T1000 (cell line): ENCODE measurements at places on chromosomes 12 and 14.

DNA sequence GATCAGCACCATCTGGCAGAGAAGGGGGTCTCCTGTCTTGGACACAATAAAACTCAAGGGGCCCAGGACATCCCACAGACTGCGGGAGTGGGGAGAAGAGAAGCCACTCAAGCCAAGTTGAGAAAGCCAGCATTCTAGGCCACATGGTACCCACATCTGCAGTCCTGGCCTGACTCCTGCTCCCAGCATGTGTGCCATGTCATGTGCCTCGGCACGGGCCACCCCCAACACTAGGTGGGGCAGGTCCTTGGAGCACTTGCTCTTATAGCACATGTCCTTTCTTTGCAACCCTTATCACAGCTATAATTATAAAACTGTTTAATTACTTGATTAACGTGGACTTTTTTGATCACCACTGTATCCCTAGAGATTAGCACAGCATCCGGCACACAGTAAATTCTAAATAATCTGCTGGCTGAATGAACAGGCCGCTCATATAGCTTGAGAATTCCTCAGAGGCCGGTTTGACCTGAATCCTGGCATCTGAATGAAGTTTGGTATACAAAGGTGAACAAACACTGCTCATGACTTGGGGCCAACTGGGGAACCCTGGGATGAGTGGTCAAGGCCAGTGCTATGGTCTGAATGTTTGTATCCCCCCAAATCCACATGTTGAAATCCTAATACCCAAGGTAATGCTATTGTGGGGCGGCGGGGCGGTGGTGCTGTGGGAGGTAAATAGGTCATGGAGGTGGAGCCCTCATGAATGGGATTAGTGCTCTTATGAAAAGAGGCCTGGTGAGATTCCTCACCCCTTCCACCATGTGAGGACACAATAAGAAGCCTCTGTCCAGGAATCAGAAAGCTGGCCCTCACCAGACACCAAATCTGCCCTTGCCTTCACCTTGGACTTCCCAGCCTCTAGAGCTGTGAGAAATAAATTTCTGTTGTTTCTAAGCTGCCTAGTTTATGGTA lies 6.6 kb downstream of the NCKAP5L start:
- no peak for DNase-seq

DNA sequence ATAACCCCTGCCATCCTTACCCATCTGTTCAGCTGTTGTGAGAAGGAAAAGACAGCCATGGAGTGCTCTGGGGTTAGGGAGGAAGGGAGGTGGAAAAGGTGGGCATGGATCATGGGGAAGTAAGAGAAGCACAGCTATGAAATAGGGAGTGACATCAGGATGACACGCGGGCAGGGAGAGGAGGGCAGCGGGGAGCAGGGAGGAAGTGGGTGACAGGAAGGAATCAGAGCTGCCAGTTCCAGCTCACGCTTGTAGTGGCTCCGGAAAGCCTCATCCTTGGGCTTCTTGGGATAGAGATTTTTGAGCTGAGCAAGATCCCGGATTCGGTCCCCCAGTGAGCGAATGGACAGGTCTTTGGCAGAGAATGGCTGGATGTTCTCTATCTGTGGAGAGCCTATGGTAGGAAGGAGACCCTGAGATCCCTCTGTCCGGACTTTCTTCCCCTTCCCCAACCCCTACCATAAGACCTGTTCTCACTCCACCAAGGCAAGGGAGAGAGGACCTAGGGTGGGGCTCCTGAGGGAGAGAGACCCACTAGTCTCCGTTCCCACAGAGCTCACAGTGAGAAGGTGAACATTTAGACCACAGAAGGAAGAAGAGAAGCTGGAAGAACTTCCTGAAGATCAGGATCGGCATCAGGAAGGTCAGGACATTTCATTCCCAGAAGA lies 10.3 kb downstream of the NAB2 start:
- DNase-seq = no peak

DNA sequence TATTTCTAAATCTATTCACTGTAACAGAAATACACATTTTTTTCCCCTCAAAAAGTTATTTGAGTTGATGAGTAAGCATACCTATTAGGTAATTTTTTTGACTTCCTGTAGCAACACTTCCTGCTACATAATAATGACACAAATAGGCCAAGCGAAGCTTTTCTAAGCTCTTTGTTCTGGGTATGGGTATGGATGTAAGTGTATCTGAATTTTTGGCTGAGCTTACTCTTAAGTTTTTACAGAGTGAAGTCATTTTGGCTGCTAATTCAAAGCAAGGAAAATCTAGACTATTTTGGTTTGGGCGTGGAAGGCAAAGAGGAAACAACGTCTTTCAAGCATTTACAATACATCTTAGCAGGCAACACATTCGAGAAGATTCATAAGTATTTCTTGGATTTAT lies 1206.0 kb upstream of the FLRT2 start:
- no peak for DNase-seq

GRCh38 chr14:24270537-24271133 lies 762 bp downstream of the RABGGTA start:
- DNase-seq = no peak

DNA sequence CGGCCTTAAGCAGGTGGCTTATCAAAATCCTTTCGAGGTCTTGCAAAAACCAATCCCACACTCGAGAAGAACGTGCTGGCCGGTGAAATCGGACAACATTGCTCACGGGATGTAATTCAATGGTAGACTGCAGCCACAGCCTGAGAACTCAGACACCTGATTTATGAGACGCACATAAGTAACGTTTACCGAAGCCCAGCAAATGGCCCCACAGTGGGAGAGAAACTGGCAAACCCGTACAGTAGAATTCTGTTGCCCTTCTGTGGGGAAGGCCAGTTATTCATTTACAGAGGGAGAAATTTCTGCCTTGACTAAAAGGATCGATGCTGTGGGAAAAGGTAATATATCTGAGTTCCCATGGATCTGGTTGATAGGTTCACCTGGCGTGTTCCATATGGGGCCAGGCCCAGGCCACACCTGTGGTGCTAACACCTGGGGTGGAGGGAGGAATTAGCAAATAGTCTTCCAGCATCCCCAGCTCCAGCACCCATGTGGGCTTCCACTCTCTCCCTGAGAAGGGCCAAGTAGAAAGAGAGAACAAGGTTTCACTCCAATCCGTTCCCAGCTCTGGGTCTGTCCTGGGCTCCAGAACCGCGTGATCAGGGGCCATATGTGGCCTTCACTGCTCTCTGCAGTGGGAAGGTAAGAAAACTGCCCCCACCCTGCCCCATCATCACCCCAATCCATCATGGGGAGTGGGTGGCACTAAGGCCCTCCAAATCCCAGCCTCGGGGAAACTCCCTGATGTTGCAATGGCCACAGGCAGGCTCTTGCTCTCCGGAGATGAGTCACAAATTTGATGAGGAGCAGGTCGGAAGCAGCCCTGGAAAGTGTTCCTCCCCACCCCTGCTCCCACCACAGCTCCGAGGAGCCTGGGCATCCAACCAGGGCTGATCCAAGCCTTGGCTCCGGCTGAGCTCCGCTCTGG lies 12.7 kb downstream of the BDKRB1 start:
- peak; percentile 76 for DNase-seq

- no peak for DNase-seq
These were observed 24.2 kb downstream of the PARPBP start for GRCh38 chr12:102144221-102144620.

GRCh38 chr12:102957339-102958050 lies at the start of gene ASCL1:
TSS of gene ASCL1 (plus strand) at chr12:102957674. CDS start at chr12:102958245, 571 bp downstream.
- DNase-seq = no peak

DNA sequence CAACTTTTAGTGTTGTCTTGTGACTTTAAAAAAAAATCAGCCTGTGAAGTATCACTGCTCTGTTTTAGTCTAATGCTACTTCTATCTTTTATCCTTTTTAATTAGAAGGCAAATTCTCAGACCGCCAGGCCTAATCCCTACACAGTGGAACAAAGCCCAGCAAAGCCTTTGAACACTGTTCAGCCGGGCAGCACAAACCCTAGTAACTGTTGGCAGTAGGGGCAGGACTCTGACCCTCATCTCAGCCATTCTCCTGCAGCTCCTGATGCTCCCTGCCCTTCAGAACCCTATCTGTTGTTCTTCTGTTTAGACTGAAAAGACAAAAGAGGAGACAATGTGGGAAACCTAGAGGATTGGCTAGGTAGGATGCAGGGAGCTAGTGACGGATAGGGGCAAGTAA lies 78.0 kb upstream of the OTX2 start:
- DNase-seq = no peak

GRCh38 chr12:123384318-123384993 lies 524 bp downstream of the KMT5A start:
- no peak for DNase-seq

DNA sequence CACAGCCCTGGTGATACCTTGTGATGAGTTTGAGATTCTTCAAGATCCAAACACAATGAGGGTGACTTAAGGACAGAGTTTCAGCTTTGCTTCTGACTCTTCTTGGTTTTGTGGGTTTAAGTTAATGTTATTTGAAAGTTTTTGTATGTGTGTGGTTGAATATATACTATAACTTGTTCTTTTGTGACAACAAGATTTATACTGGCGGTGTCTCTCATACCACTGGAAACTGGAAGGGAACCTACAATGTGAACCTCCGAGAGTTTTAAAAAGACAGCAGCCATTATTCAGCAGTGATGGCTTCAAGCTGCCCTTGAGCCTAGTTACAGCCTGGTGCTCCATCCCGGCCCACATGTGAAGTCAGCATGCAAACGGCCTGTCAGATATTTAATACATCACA lies 87.9 kb upstream of the IGF1 start:
- DNase-seq = no peak

- DNase-seq = no peak
These were observed 23.7 kb downstream of the MFAP5 start for GRCh38 chr12:8638951-8639350.

DNA sequence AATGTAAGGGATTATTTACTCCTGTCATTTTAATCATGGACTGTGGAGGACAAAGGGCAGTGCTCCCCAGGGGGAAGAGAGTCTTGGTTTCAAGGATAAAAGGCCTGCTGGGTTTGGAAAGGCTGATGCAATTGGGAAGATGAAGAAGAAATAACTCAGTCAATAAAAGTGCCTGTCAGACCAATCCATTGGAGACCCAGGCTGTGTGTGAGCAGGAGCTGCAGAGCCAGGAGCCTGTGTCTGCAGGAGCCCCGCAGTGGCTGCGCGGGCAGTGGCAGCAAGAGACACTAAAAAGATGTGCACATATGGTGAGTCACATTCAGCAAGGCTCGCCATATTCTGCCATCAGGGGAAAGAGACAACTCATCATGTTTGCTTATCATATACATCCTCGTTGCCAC lies 90.4 kb downstream of the CRACR2A start:
- DNase-seq = no peak

DNA sequence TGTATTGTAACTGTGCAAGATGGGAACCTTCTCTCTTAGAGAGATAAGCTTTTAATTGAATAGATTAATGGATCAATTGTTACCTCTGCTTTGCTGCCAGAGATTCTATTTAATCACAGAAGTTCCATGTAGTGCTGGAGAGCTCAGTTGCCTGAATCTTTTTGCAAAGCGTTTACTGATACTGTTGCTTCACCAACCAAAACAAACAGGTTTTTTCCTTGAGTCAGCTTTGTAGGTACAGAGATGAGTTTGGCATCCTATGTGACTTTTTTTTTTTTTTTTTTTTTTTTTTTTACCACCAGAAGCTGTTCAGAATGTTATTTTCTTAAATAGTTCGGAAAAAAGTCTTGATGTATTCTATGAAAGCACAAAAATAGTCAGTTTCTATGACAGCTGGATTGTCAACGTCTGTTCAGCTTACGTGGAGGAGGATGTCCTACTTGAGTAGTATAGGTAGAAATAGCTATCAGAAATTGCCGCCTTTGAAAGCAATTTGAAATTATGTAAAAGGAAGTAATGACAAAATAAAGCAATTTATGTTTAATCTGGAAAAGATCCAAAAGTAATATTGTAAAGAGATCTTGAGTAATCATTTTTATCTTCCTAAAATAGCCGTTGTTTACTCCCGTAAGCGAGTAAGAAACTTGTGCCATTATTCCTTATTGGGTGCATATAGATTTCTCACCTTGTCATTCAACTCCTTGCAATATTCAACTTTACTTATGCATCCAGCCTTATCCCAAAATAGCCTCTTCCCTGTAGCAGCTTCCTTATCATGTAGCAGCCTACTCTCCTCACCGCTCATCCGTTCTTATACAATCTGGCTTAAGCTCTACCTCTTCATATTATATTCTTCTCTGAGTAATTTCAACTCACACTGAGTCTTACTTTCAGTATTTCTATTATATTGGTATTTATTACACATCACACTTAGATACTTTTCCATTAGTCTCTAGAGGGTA lies 5.2 kb downstream of the LRRK2 start:
- DNase-seq = no peak

GRCh38 chr12:64036414-64036813 lies 185.7 kb downstream of the KICS2 start:
- DNase-seq = no peak

GRCh38 chr14:45727133-45727532 lies 474.1 kb upstream of the MIS18BP1 start:
- DNase-seq = no peak

- peak; percentile 17 for DNase-seq
These were observed 2.7 kb upstream of the INHBE start for GRCh38 chr12:57452181-57452936.

DNA sequence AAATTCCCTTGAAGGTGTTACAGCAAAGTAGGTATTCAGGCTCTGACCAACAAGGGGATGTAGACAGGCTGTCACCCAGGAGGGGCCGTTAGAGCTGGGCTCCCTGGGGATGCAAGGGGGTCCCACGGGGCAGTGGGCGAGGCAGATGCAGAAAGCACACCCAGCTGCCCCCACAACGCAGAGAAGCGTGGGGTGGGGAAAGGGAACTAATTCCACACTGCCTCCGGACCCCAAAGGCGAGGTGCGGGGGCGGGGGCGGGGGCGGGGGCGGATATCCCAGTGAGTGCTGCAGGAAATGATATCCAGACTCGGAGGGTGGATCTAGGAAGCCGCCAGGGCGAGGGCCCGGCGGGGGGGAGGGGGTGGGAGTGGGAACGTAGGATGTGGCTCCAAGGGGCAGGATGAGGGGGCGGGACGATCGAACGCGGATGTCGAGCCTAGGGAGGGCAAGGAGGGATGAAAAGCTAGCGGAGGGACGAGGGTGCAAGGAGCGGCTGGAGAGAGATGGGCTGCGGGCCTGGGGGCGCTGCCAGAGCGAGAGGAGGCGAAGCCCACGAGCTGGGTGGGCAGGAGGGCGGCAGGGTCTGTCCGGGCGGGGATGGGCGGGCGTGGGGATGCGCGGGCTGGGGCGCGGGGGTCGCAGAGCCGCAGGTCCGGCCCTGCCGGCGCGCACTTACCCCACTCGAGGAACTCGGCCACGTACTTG lies 874 bp downstream of the CDC42BPB start:
- DNase-seq = no peak

DNA sequence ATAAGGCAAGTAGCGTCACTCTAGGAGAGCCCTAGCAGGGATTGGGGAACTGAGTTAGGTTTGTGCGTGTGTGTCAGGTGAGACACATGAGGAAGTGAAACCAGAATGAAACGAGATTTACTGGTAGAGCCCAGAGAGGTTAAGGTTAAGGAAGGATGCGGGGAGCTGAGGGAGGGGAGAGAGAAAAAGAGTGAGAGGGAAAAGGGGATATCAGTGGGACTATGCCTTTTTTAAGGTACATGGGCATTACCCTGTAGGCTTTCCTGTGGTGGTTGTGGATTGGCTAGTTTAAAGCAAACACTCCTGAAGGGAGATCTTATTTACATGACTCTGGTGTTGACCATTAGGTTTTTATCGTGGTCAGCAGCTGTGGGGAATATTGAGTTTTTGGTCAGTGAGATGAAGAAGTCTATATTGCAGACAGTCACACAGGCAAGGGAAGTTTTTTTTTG lies 13.9 kb downstream of the ZDHHC17 start:
- no peak for DNase-seq
